ENCODE measurements at places on chromosomes 2 and 18. TPM values are rescaled to one million over a fixed set of nuclear protein-coding genes. Genes with fewer than 3 reads are reported as not detected.

- DNase-seq = no peak
Measured at GRCh38 chr2:230335461-230335863, 8.5 kb downstream of the SP140L start.

DNA sequence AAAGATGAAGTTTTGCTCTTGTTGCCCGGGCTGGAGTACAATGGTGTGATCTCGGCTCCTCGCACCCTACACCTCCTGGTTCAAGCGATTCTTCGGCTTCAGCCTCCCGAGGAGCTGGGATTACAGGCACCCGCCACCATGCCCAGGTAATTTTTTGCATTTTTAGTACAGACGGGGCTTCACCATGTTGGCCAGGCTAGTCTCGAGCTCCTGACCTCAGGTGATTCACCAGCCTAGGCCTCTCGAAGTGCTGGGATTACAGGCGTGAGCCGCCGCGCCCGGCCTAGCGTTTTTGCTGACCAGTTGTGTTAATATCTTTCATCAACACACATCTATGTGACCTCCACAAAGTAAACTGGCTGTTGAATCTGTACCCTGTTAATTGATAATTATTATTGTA lies 49.4 kb upstream of the KLHL14 start:
- no peak for DNase-seq

- DNase-seq = no peak
Measured at GRCh38 chr2:207107131-207107530, 58.6 kb downstream of the KLF7 start.

The SLC38A11 gene
- not detected for total RNA-seq

DNA sequence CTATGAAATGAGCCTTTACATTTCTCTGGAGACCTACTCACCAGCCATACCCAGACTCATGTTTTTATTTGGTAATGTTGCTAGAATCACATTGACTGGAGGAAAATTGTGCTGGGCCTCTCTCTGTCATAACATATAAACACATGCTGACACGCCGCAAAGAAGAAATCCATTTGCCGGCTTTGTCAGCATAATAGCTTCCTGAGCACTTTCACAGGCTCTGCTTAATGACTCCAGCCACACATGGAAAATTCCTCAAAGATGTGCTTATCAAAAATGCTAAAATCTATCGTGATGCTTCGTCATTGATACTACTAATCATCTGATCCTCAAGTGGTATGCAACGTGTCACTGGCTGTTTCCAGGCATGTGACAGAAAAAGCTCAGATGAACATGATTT lies 63.1 kb downstream of the RND3 start:
- no peak for DNase-seq

DNA sequence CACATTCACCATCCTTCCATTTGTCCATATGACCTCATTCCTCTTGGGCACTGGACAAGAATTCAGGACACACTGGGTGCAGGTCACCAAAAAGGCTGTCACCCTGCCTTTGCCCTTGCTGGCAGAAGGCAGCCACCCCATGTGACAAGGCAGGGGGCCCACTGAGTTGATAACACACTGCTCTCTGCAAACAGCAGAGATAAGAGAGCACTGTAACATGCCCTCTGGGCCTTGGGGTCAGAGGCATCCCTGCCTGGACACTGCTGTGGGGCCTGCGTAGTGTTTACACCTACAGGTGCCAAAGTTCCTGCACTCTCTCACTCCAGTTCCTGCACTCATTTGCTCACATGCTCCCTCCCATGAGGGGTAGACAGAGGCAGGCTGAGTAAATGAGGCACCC lies 344.7 kb upstream of the TCF4 start:
- no peak for DNase-seq

The MYO1B gene
- total RNA-seq = 0.52 TPM

- DNase-seq = no peak
Measured at GRCh38 chr2:47720036-47720435, 62.9 kb upstream of the MSH6 start.

GRCh38 chr18:3715231-3716080 lies 265.5 kb downstream of the TGIF1 start:
- DNase-seq = no peak

The CNDP1 gene
- 0.23 TPM for total RNA-seq

The ACADL gene
- total RNA-seq = not detected

The KIAA2012 gene
- total RNA-seq = not detected

GRCh38 chr2:44342854-44343253 lies 18.4 kb downstream of the PREPL start:
- DNase-seq = no peak

DNA sequence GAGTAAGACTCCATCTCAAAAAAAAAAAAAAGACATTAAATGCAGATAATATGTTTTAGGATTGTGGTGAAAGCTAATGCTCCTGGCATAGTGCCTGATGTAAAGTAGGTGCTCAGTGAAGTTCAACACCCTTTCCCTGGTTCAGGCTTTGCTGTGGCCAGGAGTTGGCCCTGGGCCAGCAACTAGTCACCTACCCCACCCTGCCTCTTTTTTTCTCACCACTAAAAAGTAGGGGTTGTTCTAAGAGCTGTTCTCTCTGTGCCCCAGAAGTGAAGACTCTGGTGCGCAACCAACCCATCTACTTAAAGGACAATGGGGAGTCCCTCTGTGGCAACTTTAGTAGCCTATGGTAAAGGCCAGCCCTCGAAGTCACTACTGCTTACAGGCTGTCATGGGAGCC lies 75.9 kb downstream of the DNMT3A start:
- DNase-seq = no peak

DNA sequence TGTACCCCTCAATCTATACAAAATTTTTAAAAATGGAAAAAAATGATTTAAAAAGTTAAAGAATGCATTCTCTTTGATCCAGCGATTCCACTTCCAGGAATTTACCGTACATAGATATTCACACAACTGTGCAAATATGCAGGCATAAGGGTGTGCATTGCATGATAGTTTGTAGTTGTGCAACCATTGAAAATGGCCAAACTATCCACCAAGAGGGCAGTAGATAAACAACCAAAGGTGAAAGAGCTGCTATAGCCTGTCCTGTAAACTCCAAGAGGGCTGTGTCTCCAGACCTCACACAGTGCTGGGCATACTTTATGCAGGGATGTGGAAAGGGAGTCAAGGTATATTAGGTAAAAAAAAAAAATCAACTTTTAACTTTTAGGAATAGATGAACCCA lies 116.5 kb upstream of the NEDD4L start:
- no peak for DNase-seq

DNA sequence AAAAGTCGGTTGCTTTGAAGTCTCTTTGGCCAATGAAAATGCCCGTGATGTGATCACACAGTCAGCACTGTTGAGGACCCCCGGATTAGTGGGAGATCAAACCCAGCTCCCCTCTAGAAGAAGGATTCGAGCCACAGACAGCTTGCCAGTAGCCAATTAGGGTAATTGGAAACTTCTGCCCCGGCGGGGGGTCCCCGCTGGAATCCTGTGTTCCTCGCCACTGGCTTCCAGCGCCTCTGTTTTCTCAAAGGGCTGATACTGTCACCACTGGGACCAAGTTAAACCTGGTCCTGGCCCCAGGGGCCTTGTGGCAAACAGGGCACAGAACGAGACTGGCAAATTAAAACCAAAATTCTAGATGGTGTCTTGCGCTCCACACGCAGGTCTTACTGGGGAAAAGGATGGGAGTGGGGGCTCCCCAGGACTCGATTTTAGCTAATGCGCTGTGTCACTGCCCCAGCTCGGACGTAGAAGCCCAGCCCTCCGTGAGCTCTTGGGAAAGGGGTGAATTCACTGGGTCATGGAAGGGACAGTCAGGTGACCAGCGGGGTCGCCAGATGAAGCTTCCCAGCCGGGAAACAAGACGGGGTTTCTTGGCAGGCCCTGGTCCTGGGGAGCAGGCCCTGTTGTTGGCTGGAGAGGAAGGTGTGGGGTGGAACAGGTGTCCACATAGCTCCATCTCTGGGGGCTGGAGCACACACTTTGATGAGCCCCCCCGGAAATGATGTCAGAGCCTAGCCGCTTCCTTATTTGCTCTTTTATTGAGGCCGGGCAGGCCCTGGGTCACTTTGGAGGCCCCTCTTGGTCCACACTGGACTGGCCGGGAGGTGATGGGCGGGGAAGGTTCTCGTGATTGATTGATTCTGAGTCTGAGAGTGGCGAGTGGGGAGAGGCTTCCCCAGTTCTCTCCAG lies 90.2 kb downstream of the SMAD7 start:
- no peak for DNase-seq

GRCh38 chr18:76167410-76167809 lies 327.6 kb downstream of the ZNF516 start:
- no peak for DNase-seq

The REEP1 gene
- 2.2 TPM for total RNA-seq

- DNase-seq = no peak
Measured at GRCh38 chr2:136005462-136006196, 20.2 kb upstream of the DARS1 start.

DNA sequence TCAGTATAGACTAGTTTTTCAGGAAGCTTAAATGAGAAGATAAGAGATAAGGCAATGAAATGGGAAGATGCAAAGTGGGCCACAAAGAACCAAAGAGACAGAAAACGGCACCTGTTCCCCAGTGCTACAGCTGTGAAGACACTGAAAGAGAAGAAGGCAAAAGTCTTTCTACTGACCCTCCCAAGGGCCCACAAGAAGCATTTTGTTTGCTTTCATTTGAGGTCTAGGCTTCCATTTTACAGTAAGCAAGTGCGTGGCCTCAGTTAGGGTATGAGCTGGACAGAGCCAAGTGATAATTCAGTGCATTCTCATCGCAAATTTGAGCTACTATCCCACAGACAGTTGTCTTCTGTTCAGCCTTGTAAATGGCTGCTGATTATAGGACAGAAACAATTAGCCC lies 53.4 kb upstream of the STK17B start:
- DNase-seq = no peak

DNA sequence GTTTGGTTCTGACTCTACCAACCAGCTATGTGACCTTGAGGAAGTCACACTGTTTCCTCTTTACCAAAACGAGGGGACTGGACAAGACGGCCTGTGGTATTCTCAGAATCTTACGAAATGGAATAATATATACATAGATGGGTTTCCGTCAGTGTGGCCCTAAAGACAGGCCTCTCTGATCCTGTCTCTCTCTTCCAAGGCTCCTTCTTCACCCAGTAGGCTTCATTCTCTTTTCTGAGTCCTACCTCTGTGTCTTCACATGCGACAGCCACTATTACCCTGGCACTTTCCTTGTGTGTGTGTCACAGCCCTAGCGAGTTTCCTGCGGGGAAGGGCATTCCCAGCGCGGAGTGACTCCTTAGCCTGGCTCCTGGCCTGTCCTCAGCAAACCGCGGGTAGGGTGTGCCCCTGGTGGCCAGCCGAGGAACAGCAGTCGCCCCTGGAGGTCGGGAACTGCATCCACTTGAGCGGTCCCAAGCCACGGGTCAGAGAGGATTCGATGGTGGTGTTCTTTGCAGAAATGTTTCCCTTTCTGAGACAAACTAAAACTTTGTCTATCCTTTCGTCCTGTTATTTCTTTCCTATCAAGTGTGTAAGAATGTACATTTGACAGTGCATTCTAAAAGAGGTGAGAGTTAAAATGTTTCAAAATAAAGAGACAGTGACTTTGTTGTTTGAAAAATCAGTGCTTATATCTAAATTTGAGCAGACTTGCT lies 63.3 kb downstream of the RAB31 start:
- peak; percentile 33 for DNase-seq

- no peak for DNase-seq
Measured at GRCh38 chr18:52348209-52348608, 8.2 kb downstream of the DCC start.
